ENCODE measurements at places on chromosomes 16 and 17. TPM values are rescaled to one million over a fixed set of nuclear protein-coding genes. Genes with fewer than 3 reads are reported as not detected.

TEX14 gene
- total RNA-seq, result 3.4 TPM

- DNase-seq, result no peak
Measured at GRCh38 chr17:41868568-41868967, 3.3 kb upstream of the KLHL11 start.

GRCh38 chr17:71115669-71115972 is 946.3 kb downstream of the KCNJ2 start:
- DNase-seq, result no peak

GRCh38 chr16:1280783-1281182 is 24.9 kb downstream of the TPSD1 start:
- no peak for DNase-seq
